Esophagus mucosa (tissue), 1 donor: ENCODE measurements at places on chromosomes 13 and 19.

DNA sequence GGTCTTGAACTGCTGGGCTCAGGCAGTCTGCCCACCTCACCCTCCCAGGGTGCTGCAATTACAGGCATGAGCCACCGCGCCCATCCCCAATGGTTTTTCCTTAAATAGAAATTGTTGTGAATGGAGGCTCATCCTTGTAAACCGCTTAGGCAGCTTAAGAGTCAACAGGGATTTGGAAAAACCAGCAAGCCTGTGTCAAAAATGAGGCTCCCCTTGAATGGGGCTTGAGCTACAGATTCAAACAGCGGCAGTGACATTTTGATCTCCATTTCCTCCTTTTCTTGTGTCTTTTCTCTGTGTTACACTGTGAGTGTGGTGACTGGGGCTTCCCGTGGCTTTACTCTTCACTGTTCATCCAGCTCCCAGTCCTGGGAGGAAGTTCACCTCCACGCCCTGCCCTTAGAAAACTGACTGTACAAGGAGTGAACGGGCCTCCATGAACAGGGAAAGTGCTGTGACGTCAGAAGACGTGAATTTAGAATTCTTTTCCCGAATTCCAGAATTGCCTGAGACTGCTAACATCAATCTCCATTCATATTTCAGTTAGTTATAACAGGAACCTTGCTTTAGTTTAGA lies 15.3 kb upstream of the RAB8A start:
- peak; percentile 60 for ATAC-seq

GRCh38 chr19:2706251-2706650 lies 3.8 kb upstream of the GNG7 start:
- ATAC-seq, result no peak

- ATAC-seq, result peak; percentile 62
Measured at GRCh38 chr13:49214917-49215376, 5.2 kb upstream of the MLNR start.

DNA sequence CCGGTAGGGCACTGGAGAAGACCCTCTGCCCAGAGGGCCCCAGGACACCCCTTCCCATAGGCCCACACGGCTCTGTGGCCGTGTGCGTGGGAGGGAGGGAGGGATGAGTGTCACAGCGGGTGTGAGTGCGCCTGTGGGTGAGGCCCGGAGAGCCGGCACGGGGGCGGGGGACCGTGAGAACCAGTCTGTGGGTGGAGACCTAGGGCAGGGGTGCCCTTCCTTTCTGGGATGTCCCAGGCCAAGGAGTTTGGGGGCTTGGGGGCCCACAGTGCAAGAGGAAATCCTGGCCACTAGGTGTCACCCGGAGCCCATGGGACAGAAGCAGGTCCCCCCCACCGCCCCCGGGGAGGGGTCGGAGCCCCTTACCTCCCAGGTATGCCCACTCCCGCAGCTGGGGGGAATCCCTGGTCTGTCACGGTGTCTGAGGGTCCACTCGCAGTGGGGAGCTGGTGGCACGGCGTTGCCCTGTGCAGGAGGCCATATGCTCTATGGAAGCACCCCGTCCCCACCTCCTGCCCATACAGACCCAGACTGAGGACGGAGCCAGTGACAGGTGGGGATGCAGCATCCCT lies 16.0 kb upstream of the SLC7A10 start:
- peak; percentile 31 for ATAC-seq

- no peak for ATAC-seq
Measured at GRCh38 chr19:10043286-10043927, 30.1 kb downstream of the RDH8 start.
